ENCODE measurements at places on chromosomes 5 and 9. TPM values are rescaled to one million over a fixed set of nuclear protein-coding genes. Genes with fewer than 3 reads are reported as not detected.

DNA sequence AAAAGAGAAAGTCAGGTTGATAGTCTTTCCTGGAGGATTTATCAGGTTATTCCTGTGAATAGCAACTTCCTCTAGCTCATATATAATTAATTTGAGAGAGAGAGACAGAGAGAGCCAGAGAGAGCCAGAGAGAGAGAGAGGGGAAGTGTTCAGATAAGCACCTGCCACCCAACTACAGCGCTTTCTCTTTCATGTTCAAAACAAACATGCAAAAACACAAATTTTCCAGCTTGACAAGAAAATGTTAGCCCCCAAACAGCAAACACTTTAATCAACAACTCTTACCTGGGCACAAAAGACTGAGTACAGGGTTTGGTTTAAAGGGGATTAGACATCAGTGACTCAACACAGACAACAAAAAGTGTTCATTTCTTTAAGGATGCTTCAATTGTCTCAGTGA lies 61.7 kb upstream of the PLPP6 start:
- H3K27me3 ChIP-seq, result no peaks in the 10 kb centered on the region
- no peak overlapping the region for H3K4me3 ChIP-seq
- no peak for DNase-seq

GRCh38 chr5:160438316-160439204 lies 16.9 kb downstream of the PTTG1 start:
- H3K4me1 ChIP-seq, result peaks cover 49% of the 10 kb centered on the region
- peaks cover 5% of the 10 kb centered on the region for H3K36me3 ChIP-seq
- H3K27ac ChIP-seq, result peak overlapping the region; percentile 99
- H3K4me3 ChIP-seq, result peak overlapping the region; percentile 82
- DNase-seq, result peak; percentile 53

GRCh38 chr5:74948031-74948546 lies 81.9 kb upstream of the FAM169A start:
- H3K36me3 ChIP-seq, result no peaks in the 10 kb centered on the region
- peaks cover 17% of the 10 kb centered on the region for H3K27me3 ChIP-seq

DNA sequence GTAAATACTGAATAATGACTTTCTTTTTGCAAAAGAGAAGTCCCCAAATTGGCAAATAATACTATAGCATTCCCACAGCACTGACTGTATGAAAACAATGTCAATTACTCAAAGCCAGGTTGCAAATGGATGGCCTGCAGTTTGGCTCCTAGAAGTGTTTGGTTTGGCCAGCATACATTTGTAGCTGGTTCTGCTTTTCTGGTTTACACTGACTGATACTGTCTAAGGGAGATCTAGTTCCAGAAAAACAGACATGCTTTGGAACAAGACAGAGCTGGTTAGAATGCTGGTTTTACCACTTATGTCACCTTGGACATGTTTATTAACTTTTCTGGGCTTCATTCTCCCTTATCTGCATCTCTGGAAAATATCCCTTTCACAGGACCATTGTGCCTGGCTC lies 81.5 kb upstream of the TRPM3 start:
- no peaks in the 10 kb centered on the region for H3K4me1 ChIP-seq
- no peak overlapping the region for H3K4me3 ChIP-seq
- H3K36me3 ChIP-seq, result no peaks in the 10 kb centered on the region
- no peak for DNase-seq
- no peak overlapping the region for H3K27ac ChIP-seq

The RNF183 gene
- total RNA-seq, result not detected
